Tibial nerve (tissue), 4 donors: ENCODE measurements at places on chromosomes 3 and 15. TPM values are rescaled to one million over a fixed set of nuclear protein-coding genes. Genes with fewer than 3 reads are reported as not detected.

Gene IQCF5
- not detected for total RNA-seq

GRCh38 chr15:96276438-96277210, 53.9 kb upstream of the NR2F2 start:
- no peaks in the 10 kb centered on the region for H3K4me1 ChIP-seq
- no peak overlapping the region for H3K27ac ChIP-seq
- DNase-seq: no peak
- H3K4me3 ChIP-seq: no peak overlapping the region
- H3K36me3 ChIP-seq: no peaks in the 10 kb centered on the region

GRCh38 chr15:70030851-70031250, 66.9 kb downstream of the TLE3 start:
- no peaks in the 10 kb centered on the region for H3K36me3 ChIP-seq
- H3K27ac ChIP-seq: no peak overlapping the region
- H3K27me3 ChIP-seq: peaks cover 3% of the 10 kb centered on the region
- H3K4me1 ChIP-seq: no peaks in the 10 kb centered on the region
- H3K4me3 ChIP-seq: no peak overlapping the region
- DNase-seq: no peak

GRCh38 chr3:127351321-127351720, 63.5 kb upstream of the PRR20G start:
- no peak for DNase-seq
- no peaks in the 10 kb centered on the region for H3K27me3 ChIP-seq
- no peaks in the 10 kb centered on the region for H3K4me1 ChIP-seq
- no peak overlapping the region for H3K27ac ChIP-seq

DNA sequence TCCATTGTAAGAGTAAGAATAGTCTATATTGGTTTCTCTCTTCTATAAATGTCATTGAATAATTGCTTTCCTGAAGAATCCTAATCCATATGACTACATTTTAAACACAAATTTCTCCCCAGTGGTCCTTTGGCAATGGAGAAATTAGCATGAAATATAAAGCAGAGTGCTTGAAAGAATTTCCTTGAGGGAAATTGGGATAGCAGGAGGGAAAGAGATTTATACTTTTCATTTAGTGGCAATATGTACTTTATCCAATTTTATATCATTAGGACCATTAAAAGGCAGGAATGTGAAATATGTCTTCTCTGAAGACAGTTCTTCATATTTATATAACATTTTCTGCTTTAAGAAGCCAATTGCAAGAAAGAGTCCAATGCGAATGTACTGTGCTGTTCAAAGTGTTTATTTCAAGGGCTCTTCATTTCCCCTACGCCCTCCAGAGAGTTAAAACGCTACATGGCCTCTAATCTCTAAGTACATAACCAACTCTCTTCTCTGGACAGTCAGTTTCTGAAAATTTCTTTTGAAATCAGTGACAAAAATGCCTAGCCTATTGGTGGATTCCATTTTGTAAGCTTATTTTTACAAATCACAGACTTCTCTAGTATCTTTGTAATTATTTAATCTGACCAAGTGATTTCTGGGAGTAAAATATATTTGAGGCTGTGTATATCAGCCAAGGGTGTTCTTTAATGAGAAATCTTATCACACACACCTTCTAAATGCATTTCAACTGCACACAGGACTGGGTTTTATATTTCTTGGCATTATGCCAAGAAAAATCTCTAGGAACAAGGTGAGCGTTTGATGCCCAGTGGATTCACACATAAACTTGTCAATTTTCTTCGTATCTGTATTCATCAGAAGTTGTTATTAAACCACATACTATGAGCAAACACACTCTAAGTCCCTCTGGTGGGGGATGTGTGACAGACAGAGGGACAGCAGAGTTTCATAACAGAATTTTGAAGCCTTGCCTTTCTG, 51.2 kb downstream of the KCNAB1 start:
- H3K4me1 ChIP-seq: no peaks in the 10 kb centered on the region
- no peak overlapping the region for H3K4me3 ChIP-seq
- no peak for DNase-seq
- no peaks in the 10 kb centered on the region for H3K27me3 ChIP-seq
- H3K36me3 ChIP-seq: no peaks in the 10 kb centered on the region
- no peak overlapping the region for H3K27ac ChIP-seq

DNA sequence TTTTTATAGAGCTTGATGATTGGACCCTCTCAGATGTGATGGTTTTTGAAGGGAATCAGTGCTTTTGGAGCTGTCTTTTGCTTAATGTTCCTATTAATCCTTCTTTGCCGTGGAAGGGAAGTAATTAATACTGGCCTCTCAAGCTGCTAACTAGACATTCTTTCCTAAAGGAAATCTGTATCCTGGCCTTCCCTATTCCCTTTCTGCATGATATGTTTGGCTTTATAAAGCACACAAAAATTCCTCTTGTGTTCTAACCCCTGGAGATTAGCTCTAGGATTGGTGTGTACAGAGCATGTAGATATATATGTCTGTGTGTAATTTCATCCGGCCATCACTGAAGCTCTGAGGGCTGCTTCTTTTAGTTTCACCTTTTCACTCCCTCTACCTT, 6.9 kb downstream of the ATXN7 start:
- H3K4me3 ChIP-seq: no peak overlapping the region
- no peaks in the 10 kb centered on the region for H3K4me1 ChIP-seq
- no peak for DNase-seq
- no peaks in the 10 kb centered on the region for H3K36me3 ChIP-seq
